Kidney (tissue), 22 donors: ENCODE measurements at places on chromosomes 11 and 22. TPM values are rescaled to one million over a fixed set of nuclear protein-coding genes. Genes with fewer than 3 reads are reported as not detected.

DNA sequence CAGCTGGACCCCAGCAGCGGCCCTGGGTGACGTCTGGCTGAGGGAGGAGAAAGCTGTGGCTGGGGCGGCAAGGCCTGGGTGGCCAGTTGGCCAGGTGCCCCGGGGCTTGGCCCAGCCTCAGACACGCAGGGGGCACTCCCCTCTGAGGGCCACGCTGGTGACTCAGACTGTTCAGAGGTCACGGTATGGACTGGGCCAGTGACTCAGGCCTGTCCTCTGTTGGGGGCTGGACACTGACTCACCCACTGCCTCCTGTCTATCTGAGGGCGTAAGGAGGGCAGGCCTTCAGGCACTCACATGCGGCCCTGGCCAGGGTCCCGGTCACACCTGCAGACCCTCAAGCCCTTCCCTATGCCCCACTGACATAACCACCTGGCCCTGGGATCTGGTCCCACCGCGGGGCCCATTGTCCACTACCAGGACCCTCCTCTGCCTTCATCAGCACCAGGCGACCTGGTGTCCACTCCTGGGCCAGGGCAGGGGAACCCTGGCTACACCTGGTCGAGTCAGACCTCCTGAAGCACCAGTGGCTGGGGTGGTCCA, 3.7 kb upstream of the MUC5AC start:
- no peaks in the 10 kb centered on the region for H3K4me1 ChIP-seq
- H3K4me3 ChIP-seq: no peak overlapping the region
- no peak for DNase-seq
- H3K27ac ChIP-seq: no peak overlapping the region
- H3K27me3 ChIP-seq: no peaks in the 10 kb centered on the region
- H3K36me3 ChIP-seq: no peaks in the 10 kb centered on the region

Gene DRICH1
- 1.1 TPM for total RNA-seq

Gene GSTT2B
- 10.8 TPM for total RNA-seq

Gene PES1
- total RNA-seq: 68.4 TPM

- no peak for DNase-seq
- H3K27me3 ChIP-seq: no peaks in the 10 kb centered on the region
- no peak overlapping the region for H3K4me3 ChIP-seq
- peaks cover 24% of the 10 kb centered on the region for H3K36me3 ChIP-seq
- no peaks in the 10 kb centered on the region for H3K4me1 ChIP-seq
Observed at GRCh38 chr11:27497284-27497866, 9.2 kb downstream of the LIN7C start.

Gene CHRNA10
- total RNA-seq: 1.2 TPM

Gene PARVG
- 20.9 TPM for total RNA-seq

DNA sequence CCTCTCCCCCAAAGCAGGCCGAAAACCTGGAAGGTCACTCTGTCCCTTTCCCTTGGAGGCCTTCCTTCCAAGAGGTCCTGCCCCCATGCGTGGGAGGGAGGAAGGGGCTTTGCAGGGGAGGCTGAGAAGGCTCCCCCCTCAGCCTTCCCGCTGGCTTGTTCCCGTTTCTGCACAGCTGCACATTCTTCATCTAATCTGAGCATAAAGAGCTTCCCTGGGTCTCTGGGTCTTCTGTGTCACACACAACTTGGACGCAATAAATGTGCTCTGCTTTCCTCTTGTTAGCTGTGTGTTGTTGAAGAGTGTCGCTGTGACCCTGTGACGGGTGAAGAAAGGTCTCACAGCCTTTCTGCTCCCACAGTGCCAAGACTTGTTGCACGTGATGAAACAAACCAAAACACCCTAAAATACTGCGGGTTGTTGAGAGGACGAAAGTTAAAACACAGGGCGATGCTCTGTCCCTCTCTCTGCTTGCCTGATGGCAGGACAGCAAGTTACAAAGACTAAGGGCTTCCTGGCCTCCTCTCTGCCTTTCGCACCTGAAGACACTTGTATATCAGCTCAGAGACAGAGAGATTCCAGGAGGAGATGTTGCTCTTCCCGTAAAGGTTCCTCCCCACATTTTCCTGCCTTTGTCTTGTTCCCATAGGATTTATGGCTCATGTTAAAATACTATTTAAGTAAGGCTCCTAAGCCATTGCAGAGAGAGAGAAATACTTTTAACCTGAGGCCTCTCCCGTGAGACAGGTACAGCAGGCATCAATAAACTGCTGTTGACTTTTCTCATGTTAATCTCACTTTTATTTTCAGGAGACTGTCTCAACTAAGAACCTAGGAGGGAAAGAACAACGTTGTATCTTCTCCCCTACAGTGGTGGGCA, 15.4 kb upstream of the IFITM3 start:
- peak; percentile 90 for DNase-seq
- no peaks in the 10 kb centered on the region for H3K36me3 ChIP-seq
- H3K4me1 ChIP-seq: peaks cover 4% of the 10 kb centered on the region
- H3K27ac ChIP-seq: peak overlapping the region; percentile 83
- H3K4me3 ChIP-seq: no peak overlapping the region

Gene MUC2
- not detected for total RNA-seq
